T-cell (primary cell): ENCODE measurements at places on chromosomes 16 and 17.

- no peak for DNase-seq
Observed at GRCh38 chr17:30530346-30531025, 53.3 kb downstream of the GOSR1 start.

DNA sequence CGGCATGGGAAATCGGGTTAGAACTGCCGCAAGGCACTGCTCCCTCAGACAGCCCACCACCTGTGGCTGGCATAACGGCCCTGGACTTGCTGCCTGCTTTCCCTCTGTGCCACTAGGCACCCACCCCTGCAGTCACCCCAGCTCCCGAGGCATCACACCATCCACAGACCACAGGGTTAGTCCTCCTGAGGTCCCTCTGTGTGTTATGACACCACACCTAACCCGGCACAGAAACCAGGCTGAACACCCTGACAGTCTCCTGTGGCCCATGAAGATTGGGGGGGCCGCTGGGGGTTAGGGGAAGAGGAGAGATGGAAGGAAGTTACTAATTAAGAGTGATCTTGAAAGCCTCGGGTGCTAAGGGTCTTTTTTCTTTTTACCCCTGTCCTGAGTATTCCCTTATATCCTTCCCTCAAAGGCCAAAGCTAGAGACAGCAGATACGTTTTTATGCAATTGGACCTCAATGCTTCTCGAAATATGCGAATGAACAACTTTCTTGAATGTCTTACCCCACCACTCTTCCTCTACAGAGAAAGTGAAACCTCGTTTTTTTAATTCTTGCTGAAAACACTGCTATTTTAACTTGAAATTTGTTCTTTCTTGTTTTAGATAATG is 7.0 kb downstream of the CYTH1 start:
- DNase-seq, result peak; percentile 54

DNA sequence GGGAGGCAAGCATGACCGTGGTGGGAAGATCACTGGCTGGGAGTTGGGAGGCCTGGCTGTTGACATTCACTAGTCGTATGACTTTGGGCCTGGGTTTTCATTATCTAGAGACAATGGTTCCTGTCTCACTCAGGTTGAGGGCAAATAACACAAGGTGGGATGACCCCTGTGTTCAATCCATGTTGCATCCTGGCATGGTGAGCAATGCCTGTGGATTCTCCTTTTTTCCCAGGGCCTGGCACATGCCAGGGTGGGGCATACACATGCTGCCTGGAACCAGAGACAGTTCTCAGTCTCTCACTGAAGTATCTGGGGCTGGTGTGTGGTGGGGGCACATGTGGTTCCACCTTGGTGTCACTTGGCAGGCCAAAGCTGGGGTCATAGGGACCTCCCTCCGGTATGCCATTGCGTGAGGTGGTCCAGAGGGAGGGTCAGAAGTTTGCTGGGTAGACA is 5.4 kb downstream of the THRA start:
- no peak for DNase-seq

GRCh38 chr16:67116388-67117311 is 6.9 kb downstream of the PHAF1 start:
- no peak for DNase-seq

GRCh38 chr16:87860553-87861299 is 8.6 kb downstream of the SLC7A5 start:
- no peak for DNase-seq

GRCh38 chr17:81339534-81340296 is 44.6 kb upstream of the SLC38A10 start:
- DNase-seq, result no peak
